RPMI7951 (cell line): ENCODE measurements at places on chromosomes 4 and X. TPM values are rescaled to one million over a fixed set of nuclear protein-coding genes. Genes with fewer than 3 reads are reported as not detected.

Gene VGLL1
- total RNA-seq = not detected in 2 replicates

Gene UGDH
- total RNA-seq = 50.3 and 52.3 TPM in 2 replicates

Gene FAM53A
- total RNA-seq = 0.78 and 1.1 TPM in 2 replicates

Gene DMP1
- not detected in 2 replicates for total RNA-seq

Gene MAGEA3
- 93.5 and 116 TPM in 2 replicates for total RNA-seq

Gene AREG
- total RNA-seq = 2.4 and 4.1 TPM in 2 replicates

Gene ARX
- not detected in 2 replicates for total RNA-seq

Gene ADH1B
- not detected in 2 replicates for total RNA-seq

Gene ELMOD2
- total RNA-seq = 26.1 and 26.4 TPM in 2 replicates

Gene HPSE
- 0.48 and 0.59 TPM in 2 replicates for total RNA-seq

Gene TRIM2
- 30.6 and 34.7 TPM in 2 replicates for total RNA-seq

Gene NDUFB11
- 172 and 213 TPM in 2 replicates for total RNA-seq

Gene TLL1
- 0.20 TPM in 1 of 2 replicates, not detected in the other for total RNA-seq

Gene NOX1
- total RNA-seq = not detected in 2 replicates

Gene POU3F4
- total RNA-seq = not detected in 2 replicates

Gene ADGRG4
- not detected in 2 replicates for total RNA-seq

Gene ZGRF1
- 11.6 and 21.6 TPM in 2 replicates for total RNA-seq

Gene ATOH1
- total RNA-seq = not detected in 2 replicates

Gene SNCA
- total RNA-seq = 0.60 and 6.4 TPM in 2 replicates

Gene VCX2
- total RNA-seq = not detected in 2 replicates

Gene JADE3
- total RNA-seq = 5.8 and 6.1 TPM in 2 replicates

Gene ETDB
- not detected in 2 replicates for total RNA-seq

Gene MAGED2
- total RNA-seq = 189 and 239 TPM in 2 replicates

Gene HDX
- 3.9 and 4.9 TPM in 2 replicates for total RNA-seq

Gene FOXR2
- 1.2 and 2.0 TPM in 2 replicates for total RNA-seq

Gene PCYT1B
- 0.39 and 0.84 TPM in 2 replicates for total RNA-seq

Gene IL21
- not detected in 2 replicates for total RNA-seq

Gene ATP8A1
- 0.12 and 0.39 TPM in 2 replicates for total RNA-seq

Gene UGT2B28
- not detected in 2 replicates for total RNA-seq

Gene ENPEP
- under 0.01 TPM in 1 of 2 replicates, not detected in the other for total RNA-seq

Gene FGG
- total RNA-seq = not detected in 2 replicates

Gene MID1
- total RNA-seq = 16.0 and 16.6 TPM in 2 replicates

Gene LPAR4
- total RNA-seq = 0.78 and 1.3 TPM in 2 replicates

Gene RAB9B
- total RNA-seq = under 0.01 TPM in 1 of 2 replicates, not detected in the other

Gene MAGEE2
- 0.12 TPM in 1 of 2 replicates, not detected in the other for total RNA-seq

Gene STK32B
- total RNA-seq = 11.7 and 13.7 TPM in 2 replicates

Gene SASH3
- not detected in 2 replicates for total RNA-seq
